ENCODE measurements at places on chromosomes 7 and 10.

GRCh38 chr10:22550732-22551131, 163.6 kb downstream of the PIP4K2A start:
- peak; percentile 20 for DNase-seq

DNA sequence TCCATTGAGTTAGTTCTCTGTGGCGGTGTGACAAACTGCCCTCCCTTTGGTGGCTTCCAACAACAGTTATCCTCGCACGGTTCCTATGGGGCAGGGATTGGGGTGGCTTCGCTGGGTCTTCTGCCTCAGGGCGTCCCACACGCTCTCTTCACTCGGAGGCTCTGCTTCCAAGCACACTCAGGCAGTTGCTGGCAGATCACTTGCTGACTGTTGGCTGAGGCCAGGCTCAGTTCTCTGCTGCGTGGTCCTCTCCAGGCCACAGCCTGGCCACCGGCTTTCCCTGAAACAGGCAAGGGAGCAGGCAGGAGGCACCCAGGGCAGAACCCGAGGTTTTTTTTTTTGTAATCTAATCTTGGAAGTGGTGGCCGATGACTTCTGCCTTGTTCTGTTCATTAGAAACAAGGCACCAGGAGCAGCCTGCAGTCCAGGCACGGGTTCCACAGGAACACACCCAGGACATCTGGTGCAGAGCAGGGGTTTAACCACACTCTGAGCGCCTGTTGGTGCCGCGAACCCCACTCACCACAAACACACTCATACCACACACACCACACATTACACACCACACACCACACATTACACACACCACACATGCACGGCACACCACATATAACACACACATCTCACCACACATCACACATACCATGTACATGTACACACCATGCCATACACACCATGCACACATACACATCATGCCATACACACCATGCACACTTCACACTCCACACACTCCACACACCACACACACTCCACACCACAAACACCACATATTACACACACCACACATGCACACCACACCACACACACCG, 112.2 kb downstream of the PTPN20 start:
- DNase-seq: no peak

- no peak for DNase-seq
Measured at GRCh38 chr7:44853391-44853790, 5.5 kb upstream of the H2AZ2 start.

- peak; percentile 66 for DNase-seq
Measured at GRCh38 chr7:45881759-45882464, 6.4 kb upstream of the IGFBP1 start.

DNA sequence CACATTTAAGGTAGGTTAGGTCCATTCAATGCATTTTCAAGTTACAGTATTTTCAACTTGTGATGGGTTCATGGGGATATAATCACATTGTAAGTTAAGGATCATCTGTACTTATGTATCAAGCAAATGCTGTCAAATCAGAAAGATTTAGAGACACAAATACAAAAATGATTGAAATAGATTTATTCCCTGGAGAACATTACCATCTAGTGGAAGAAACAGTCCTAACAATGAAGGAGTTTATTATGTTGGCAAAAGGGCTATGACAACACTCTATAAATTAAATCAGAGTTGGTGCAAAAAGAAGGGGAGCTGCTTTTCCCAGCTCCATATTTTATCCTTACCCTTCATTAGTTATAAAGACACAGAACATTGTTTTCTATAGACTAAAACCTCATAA, 69.0 kb downstream of the PRSS58 start:
- DNase-seq: peak; percentile 32

DNA sequence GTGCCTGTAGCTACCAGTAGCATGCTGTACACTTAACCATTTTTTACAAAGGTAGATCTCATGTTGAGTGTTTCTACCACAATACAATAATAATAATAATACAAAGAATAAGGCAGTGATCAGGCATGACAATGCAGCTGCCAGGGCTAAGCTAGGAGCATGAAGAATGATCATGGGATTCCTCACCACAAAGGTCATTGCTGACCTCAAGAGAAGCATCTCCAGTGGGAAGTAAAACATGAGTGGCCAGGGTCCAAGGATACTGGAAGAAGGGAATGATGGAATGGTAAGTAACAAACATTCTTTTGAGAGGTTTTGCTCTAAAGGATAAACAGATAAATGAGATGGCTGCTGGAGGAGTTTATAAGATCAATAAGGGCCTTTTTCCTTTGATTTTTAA, 591.1 kb downstream of the TNS3 start:
- no peak for DNase-seq

DNA sequence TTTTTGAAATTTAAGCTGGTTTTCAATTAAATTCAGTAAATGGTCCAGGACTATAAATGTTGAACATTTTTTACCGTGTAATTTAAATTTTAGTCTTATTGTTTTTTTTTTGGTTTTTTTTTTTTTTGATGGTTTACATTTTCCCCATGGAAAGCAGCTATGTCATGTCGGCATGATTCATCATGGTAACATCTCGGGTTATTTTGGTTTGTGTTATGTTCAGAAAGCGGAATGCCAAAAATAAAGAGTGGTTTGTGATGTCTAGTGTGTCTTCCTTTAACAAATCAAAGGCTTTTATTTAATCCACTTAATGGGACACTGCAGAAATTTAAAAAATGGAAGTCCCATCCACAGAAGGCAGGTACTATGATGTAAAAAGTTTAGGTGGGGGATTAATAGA, 58.5 kb downstream of the TRUB1 start:
- DNase-seq: peak; percentile 51

- DNase-seq: no peak
Measured at GRCh38 chr7:104010052-104010909, 20.8 kb upstream of the RELN start.

- no peak for DNase-seq
Measured at GRCh38 chr10:23432639-23433038, 6.2 kb upstream of the OTUD1 start.

GRCh38 chr7:108293149-108293612, 163.0 kb upstream of the LAMB4 start:
- no peak for DNase-seq

- no peak for DNase-seq
Measured at GRCh38 chr10:13247246-13247645, 13.1 kb upstream of the UCMA start.

DNA sequence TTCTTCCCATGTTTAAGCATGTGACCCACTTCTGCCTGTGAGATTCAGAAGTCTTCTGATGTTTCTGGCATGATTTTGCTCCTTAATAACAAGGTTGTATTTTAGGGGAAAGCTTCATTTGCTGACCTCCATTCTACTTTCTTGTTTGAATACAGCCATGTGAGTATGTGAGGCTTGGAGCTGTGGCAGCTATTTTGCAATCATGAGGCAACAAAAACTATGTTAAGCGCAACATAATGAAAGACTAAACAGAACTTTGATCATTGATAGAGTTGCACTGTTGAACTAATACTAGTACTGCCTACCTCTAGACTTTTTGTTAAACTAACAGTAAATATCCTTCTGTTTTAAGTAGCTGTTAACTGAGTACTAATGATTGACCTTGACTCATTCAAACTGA, 203.8 kb upstream of the FAM3C start:
- DNase-seq: no peak

DNA sequence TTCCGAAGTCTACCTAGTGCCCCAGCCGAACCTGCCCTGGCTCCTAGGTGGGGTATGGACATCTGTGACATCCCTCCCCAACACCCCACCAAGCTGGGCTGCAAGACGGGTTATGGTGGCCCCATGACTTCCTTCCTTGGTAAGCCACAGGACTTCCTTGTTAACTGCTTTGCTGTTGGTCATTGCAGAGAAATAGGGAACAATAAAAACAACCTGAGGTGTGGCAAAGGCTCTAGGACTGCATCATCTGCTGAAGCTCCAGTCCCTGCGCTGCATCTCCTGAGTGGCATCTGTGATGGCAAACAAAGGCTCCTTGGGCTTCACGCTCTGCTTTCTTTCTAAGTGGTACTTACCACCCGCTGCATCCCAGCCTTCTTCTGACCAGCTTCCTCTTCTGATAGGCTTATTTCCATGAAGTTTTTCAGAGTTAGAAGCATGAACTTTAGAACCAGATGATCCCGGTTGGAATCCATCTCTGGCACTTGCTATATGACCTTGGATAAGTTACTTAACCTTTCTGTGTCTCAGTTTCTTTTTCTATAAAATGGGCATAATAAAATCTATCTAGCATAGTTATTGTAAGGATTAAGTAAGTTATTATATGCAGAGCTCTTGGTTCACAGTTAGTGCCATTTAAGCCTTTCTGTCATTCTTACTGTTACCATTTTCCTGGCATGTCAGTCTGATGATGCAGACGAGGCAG, 216.8 kb downstream of the RPS24 start:
- no peak for DNase-seq

GRCh38 chr7:150444674-150445365, 5.6 kb upstream of the GIMAP8 start:
- no peak for DNase-seq

- no peak for DNase-seq
Measured at GRCh38 chr10:35781643-35782035, 139.5 kb upstream of the FZD8 start.

DNA sequence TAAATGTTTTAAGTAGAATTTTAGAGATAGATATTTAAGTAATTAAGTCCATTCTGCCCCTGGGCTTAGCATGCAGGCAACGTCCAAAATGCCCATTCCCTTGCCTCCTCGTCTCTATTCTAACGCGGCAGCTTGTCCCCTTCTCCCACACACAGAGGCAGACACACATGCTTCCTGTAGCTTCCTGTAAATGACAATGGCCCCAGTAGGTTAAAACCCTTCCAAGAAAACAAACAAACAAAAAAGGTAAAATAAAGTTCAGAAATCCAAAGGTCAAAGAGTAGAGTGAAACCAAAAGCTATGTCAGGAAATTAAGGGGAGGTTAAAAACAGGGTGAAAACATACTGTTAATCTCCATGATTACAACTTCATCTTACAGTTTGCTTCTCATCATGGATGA, 857.6 kb downstream of the GATA3 start:
- no peak for DNase-seq

GRCh38 chr7:569071-569855, 49.6 kb upstream of the PDGFA start:
- no peak for DNase-seq

DNA sequence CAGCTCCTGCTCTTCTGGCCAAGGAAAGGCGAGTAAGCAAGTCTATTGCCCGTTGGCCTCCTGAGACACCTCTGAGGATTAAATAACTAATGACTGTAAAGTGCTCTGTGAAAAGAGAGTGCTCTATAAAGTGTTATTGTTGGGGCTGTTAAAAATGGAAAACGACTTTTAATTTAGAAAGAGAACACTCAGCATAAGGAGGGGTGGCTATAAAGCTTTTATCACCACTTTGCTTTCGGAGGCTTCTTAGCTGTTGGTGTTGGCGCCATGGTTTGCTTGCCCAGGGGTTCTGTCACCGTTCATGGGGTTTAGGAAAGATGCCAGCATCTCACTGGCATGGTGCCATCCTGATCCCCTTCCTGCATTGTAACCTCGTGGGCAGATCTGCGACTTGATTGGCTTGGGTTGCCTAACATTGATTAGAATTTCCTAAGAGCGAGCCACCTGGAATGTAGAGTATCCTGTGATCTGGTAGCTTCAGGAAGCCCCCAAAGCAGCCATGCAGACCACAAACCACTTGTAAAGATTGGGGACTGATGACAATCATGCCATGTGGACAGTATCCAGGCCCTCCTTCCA, 509.9 kb downstream of the LRMDA start:
- no peak for DNase-seq

DNA sequence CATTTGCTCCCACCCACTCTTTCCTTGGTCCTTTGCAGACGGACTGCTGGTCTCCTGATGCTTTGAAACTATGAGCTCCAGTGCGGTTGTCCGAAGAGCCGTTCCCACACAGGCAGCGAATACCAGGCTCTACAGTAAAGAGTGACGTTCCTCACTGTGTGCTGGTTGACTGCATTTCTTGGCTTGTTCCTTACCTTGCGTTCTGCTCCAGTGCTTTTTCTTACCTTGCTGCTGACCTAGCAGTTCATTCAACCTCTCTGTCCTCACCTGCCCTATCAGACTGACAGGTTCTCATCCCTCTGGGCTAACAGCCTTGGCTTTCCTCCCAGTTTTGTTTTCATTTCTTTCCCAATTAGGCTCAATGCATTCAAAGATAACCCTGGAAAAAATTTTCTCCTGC, 214.8 kb downstream of the TMEM178B start:
- no peak for DNase-seq

GRCh38 chr7:36096460-36097095, 56.5 kb upstream of the EEPD1 start:
- no peak for DNase-seq

All from astrocyte of the spinal cord (primary cell).